Activated T-cell treated with anti-CD3 and anti-CD28 coated beads, Interleukin-2, amount 50 U/mL, for 72 hours (primary cell): ENCODE measurements at places on chromosomes 1 and 21.

DNA sequence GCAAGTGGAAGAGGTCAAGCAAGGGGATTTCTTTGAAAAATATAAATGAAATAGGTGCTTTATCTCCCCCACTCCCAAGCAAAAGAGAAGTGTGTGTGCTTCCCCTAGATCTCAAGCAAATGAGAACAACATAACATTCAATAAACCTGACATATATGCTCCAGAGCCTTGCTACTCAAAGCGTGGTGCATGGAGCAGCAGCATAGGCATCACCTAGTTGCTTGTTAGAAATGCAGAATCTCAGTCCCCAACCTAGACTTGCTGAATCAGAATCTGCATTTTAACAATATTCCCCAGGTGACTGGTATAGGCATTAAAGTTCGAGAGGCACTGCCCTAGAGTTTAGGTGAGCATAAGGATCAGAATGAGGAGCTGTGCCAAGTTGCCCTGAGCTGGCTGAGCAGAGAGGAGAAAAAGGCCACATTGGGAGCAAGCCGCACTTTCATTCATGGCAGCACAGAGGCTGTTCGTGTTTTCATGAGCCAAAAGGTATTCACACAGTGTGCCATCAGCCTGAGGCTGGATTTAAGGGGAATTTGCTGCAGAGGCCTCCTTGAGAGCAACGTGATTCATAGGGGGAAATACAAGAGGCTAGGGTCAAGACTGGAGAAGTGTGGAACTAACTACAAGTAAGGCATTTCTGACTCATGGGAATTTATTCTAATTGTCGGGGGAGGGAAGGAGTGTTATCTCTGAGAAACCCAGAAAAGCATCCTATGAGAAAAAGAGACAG is 14.3 kb upstream of the LPAR3 start:
- DNase-seq, result no peak

DNA sequence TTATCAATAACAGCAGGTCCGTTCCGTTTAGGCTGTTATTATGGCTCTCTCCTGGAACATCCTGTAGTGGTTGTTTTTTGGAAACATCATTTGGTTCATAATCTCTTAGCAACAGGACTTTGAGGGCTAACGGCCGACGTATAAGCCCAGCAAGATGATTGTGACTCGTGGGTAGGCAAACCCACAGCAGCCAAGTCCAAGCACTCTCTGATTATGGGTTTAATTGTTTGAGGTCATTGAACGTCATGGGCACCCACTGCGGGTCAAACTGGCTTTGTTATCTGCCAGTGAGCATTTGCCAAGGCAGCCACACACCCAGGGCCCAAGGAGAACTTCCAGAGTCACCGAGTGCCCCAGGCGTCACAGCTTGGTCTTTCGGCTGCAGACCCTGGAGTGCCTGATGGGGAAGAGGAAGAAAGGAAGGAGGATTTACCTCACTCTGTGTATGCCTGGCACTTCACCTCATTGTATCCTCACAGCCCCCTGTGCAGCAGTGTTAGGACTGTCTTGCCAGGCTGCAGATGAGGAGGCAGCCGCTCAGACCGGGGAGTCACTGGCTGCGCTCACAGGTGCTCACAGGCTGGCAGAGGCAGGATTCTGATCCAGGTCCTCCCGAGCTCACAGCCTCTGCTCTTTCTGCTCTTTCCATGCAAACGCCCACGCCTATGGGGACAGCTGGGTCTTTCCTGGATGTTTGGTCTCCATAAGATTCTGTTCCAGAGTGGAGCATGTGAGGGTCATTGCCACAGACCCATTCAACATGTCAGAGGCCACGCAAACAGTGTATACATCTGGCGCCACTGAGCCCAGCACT is 30.8 kb upstream of the EPS8L3 start:
- no peak for DNase-seq

DNA sequence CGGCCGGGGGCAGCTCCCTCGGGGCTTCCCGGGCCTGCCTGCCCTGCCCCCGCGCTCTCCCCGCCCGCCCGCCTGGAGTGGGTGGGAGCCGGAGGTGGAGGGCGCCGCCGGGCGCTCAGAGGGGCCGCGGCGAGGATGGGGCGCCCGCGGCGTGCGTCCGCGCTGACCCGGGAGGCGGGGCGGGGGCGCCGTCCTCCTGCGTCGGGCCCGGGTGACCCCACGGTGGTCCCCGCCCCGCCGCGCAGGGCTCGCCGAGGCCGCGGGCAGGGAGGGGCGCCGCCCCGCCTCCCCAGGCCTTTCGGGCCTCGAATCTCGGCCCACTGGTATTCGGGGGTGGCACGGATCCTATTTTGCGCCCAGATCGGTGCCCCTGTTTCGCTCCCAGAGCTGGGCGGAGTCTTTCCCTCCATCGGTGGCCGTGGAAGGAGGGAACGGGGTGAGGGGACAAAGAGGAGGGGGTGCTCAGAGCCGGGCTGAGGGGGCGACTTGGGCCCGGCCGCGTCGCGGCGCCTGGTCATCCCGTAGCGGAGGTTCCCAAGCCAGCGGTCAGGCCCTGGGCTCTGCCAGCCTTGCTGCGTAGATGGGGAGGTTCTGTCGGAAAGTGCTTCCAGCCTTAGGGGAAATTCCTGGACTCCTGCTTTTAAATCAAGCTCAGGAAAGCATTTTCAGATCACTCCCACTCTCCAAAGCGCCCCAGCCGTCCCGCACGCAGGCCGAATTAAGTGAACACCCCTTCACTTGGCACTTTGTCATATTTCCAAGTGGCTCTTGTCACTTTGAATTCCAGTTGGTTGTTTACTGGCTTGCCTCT is 545 bp downstream of the PATJ start:
- peak; percentile 58 for DNase-seq

GRCh38 chr1:80155371-80155770 is 1148.8 kb upstream of the ADGRL4 start:
- no peak for DNase-seq

- DNase-seq, result peak; percentile 90
Observed at GRCh38 chr1:2545754-2546514, 10.2 kb upstream of the TNFRSF14 start.

GRCh38 chr1:210755991-210756659 is 377.8 kb downstream of the KCNH1 start:
- DNase-seq, result no peak

DNA sequence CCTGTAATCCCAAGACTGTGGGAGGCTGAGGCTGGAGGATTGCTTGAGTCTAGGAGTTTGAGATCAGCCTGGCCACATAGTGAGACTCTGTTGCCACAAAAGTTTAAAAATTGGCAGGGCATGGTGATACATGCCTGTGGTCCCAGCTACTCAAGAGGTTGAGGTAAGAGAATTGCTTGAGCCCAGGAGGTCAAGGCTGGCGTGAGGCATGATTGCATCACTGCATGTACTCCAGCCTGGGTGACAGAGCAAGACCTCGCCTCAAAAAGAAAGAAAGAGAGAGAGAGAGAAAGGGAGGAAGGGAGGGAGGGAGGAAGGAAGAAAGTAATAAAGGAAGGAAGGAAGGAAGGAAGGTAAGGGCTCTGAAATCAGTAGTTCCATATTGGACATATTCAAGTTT is 25.0 kb downstream of the GLUL start:
- no peak for DNase-seq

GRCh38 chr1:59697150-59697800 is 117.5 kb upstream of the HOOK1 start:
- DNase-seq, result peak; percentile 45

DNA sequence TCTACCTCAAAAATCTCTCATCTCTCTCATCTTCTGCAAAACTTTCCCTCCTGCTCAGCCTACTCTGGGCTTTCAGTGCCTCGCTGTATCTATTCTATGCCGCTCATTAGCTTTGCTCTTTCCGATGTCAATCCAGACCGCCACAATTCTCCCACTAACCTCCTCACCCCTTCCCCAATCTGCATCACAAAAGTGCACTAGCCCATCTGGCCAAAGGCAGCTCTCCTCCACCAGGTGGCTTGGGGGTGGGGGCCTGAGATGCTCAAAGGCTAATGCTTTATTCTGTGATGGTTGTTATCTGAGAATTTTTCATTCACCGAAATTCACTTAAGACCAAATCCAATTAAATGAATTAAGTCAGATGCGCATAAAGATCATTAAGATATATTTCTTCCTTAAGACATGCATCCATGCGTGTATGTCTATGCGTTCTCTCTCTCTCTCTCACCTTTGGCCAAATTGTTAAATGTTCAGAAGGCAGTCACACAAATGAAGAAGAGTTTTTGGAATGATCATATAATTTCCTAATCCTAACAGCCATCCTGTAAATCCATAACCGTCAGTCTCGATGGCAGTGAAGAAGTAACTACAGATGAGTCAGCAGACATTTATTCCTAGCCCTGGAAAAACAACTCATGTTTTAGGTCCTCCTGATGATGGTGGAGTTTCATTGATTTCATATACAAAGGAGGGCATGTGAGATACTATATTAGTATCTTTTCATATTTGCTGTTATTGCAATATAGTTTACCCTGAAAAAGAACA is 111.3 kb downstream of the C1orf21 start:
- DNase-seq, result no peak

- no peak for DNase-seq
Observed at GRCh38 chr21:45248893-45249381, 38.8 kb downstream of the POFUT2 start.

DNA sequence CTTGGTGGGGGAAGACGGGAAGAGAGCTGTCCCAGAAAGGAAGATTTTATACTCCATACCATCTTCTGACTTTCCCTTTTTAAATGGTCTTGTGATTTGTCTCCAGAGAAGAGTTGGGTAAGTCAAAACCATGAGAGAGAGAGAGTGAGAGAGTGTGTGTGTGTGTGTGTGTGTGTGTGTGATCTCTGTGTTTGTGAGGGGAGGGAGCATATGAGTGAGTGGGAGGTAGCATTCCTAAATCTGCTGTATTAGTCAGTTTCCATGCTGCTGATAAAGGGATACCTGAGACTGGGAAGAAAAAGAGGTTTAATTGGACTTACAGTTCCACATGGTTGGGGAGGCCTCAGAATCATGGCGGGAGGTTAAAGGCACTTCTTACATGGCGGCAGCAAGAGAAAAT is 102.0 kb upstream of the VANGL1 start:
- DNase-seq, result no peak

DNA sequence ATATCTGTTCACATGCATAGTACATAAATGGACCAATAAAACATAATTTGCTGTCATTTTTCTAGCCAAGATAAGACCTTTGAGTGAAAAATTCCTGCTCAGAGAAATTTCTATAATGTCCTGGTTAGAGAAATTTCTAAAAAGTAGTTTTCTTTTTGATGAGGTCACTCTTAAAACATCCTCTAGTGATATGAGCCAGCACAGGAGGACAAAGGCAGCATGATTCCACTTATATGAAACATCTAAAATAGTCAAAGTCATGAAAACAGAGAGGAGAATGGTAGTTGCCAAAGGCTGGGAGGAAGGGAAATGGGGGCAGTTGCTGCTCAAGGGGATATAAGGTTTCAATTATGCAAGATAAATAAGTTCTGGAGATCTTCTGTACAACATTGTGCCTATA is 239.4 kb downstream of the BACH1 start:
- no peak for DNase-seq

GRCh38 chr1:14183329-14183728 is 415.2 kb upstream of the KAZN start:
- DNase-seq, result no peak

- DNase-seq, result no peak
Observed at GRCh38 chr1:76450229-76450628, 375.7 kb downstream of the ST6GALNAC3 start.
